H9 (cell line): ENCODE measurements at places on chromosomes 2 and 18.

GRCh38 chr2:233047667-233048066 lies 12.5 kb upstream of the INPP5D start:
- DNase-seq: no peak

GRCh38 chr2:18860179-18860578 lies 270.8 kb upstream of the NT5C1B start:
- DNase-seq: no peak

- peak; percentile 90 for DNase-seq
Measured at GRCh38 chr2:74548900-74549826, 4.6 kb downstream of the LOXL3 start.

- peak; percentile 71 for DNase-seq
Measured at GRCh38 chr2:142286618-142287017, 155.8 kb upstream of the LRP1B start.

- no peak for DNase-seq
Measured at GRCh38 chr18:51617167-51617566, 419.7 kb upstream of the MEX3C start.

DNA sequence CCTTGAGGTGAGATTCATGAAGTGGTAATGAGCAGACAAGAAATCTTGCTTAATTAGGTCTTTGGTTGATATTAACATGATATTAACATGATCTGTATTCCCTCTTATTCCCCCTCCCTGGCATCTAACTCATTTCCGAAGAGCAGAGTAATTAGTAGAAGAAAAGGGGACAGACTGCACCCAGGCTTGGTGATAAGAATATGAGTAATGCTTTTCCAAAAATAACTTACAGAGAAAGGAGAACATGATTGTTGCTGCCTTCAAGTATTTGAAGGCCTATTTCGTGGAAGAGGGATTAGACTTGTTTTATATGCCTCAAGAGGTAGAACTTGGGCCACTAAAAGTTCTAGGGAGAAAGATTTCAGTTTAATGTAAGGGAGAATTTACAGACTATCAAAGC lies 130.6 kb upstream of the ATP5MC3 start:
- no peak for DNase-seq

- DNase-seq: no peak
Measured at GRCh38 chr2:236781933-236782816, 212.6 kb downstream of the ACKR3 start.

DNA sequence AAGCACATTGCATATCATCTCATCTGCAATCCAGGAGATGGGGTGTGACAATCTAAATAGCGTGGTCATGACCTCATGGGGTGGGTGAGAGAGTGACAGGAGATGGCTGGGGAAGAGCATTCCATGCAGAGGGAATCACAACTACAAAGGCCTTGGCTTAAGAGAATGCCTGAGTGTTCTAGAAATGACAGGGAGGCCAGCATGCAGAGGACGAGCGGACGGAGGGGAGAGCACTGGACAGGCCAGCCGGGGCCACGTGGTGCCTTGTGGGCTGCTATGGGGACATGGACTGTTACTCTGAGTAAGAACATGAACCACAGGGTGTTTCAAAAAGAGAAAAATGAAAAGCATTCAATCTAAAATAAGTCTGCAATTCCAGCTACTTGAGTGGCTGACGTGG lies 117.9 kb upstream of the ODC1 start:
- no peak for DNase-seq

DNA sequence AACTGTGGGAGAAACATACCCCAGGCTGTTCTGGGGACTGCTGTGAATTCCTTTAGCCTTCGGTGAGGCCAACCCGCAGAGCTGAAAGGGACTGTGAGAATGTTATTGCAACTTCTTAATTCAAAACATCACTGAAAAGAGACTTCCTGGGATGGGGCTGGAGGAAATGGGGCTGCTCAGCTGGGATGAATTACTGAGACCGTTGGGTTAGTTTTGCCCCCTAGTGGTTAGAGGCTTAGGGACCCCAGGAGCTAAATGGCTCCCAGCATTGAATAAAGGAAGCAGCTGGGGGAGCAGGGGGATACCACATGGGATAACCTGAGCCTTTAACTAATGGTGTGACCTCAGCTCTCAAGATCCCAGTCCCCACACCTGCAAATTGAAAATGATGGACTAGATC lies 941.1 kb upstream of the FANCL start:
- peak; percentile 67 for DNase-seq

GRCh38 chr2:84865181-84865783 lies 15.6 kb downstream of the TRABD2A start:
- no peak for DNase-seq

DNA sequence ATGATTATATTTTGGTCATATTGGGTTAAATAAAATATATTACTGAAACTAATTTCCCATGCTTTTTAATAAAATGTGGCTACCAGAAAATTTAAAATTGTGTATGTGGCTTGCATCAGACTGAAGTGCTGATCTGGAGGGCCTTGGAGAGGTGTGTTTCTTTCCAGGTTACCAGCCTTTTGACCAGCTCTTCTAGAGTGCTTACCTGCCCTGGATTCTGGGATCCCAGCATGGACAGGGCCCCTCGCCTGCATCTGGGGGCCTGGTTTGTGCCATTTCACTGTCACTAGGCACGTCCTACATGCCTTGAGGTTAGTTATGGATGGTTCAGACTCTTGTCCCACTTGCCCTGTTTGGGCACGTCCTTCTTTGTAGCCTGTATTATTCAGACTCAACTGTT lies 10.5 kb downstream of the RNF144A start:
- no peak for DNase-seq

GRCh38 chr2:43515807-43516497 lies 79.9 kb downstream of the THADA start:
- no peak for DNase-seq

DNA sequence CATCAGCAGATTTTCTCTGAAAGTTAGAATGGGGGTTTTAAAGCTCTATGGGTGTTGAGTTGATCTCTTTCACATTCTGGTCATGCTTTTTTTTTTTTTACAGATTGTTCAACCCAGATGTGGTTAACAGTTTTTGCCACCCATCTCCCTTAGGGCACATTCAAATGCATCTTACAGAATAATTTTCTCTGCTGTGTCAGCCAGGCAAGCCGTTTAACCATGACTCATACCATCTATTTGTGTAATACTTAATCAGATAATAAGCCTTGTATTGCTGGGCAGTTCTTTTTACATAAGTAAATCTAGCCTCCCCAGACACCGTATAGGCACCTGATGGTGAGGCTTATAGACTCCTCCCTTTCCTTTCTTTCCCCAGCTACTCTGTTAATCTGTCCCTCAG lies 62.0 kb downstream of the TGIF1 start:
- no peak for DNase-seq

DNA sequence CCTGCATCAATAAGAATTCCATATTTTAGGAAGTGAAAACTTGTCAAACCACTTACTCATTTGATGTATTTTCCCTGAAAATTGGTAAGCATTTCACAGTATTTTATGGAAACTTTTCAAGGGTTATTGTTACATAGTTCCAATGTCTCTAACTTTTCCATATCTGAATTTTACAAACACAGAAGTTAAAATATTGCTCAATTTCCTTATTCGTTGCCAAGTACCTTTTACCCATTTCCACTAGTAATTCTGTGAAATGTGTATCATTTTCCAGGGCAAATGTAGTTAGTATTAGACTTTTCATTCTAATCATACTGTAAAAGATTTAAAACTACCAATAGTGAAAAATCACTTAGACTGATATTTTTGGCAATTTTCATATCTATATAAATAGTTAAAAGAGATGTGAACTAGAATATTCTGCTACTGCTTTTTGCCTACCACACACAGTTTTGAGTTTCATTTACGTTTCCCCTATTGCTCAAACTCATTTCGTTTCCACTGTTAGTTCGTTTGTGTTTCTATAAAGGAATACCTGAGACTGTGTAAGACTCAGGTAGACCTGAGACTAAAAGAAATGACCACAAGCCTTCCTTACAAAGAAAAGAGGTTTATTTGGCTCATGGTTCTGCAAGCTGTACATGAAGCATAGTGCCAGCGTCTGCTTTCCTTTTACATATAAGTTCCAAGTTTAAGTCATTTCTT lies 86.3 kb downstream of the PMS1 start:
- DNase-seq: no peak

- DNase-seq: no peak
Measured at GRCh38 chr2:128323555-128323931, 4.9 kb upstream of the HS6ST1 start.

DNA sequence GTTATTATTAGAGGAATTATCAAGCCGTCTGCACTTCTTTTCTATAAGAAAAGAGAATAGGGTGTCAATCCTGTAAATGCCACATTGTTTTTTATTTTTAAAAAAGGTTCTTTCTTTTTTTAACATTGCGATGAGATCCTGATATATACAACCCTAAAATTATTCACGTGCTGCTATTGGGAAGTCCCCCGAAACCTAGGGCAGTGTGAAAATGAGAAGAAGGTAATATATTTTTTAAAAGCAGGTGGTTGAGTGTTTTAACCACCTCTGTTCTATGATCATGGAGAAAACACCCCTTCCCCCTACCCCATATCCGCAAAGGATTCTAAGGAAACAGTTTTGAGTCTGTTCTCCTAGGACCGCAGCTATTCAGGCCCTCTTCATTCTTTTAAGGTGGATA lies 94.5 kb upstream of the KLHL14 start:
- no peak for DNase-seq

GRCh38 chr2:220096406-220096805 lies 469.0 kb downstream of the SLC4A3 start:
- no peak for DNase-seq

DNA sequence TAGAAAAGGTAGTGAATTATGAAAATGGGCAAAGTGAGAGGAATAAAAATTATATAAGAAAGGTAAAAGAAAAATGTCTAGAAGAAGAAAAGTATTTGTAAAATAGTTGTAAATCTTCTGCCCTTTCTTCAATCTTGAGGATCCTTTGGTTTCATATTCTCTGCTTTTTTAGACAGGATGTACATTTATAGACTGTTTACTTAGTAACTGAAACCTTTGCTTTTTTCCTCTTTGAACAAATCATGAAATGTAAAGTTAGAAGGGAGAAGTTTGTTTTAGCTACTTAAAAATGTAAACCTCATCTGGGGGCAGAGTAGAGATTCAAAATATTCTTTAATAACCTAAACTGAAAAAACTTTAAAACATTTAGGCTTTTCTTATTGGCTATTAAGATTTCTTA lies 150.4 kb upstream of the ITGA4 start:
- no peak for DNase-seq

GRCh38 chr18:37717098-37717497 lies 151.5 kb upstream of the CELF4 start:
- DNase-seq: no peak

DNA sequence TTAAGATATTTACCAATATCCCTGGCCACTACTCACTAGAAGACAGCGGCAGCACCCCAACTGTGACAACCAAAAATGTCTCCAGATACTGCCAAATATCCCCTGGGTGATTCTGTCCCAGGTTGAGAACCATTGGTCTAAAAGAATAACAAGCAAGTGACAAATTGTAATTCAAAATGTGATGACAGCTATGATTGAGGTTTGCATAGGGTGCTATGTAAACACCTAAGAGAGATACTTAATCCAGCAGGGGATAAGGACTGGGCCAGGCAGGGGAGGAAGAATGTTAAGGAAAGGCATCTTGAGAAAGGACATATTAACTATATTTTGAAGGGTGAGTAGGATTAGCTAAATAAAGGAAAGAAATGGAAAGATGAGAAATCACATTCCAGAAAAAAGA lies 38.0 kb upstream of the ENOSF1 start:
- no peak for DNase-seq

DNA sequence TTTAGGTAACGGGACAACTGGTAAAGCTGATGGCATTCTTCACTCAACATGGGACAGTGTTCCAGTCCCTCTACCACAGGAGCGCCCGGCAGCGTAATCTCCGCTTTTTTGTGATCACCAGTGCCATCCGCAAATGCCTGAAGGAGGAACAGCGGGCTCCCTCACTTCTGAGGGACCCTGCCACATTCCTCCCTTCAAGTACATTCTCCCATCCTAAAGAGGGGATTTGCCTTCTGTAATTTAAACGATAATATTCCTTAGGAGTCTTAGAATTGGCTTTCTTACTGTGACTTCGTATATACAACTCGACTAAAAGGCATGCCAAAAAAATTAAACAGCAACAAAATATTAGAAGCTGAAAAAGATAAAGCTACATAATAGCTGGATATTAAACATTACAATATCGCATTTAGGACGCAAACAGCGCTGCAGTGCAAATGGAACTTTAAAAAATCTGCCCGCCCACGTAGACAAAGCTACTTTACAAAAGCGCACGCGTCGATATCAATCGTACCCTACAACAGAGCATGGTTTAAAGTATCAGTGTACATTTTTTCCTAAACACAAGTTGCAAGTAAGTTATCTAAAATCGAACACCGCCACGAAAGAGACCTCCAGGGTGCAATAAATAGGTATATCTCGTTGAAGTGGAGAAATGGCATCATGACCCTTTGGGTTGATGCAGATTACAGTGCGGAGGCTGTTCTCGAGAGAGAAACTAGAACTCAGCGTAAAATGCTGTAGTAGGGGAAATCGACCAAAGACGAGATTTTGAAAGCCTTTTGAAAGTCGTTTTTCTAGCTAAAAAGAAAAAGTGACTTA lies 2.3 kb upstream of the VSNL1 start:
- peak; percentile 58 for DNase-seq

GRCh38 chr18:56568986-56569385 lies 69.4 kb downstream of the TXNL1 start:
- DNase-seq: no peak

GRCh38 chr2:145832681-145833080 lies 1312.8 kb upstream of the ZEB2 start:
- no peak for DNase-seq

DNA sequence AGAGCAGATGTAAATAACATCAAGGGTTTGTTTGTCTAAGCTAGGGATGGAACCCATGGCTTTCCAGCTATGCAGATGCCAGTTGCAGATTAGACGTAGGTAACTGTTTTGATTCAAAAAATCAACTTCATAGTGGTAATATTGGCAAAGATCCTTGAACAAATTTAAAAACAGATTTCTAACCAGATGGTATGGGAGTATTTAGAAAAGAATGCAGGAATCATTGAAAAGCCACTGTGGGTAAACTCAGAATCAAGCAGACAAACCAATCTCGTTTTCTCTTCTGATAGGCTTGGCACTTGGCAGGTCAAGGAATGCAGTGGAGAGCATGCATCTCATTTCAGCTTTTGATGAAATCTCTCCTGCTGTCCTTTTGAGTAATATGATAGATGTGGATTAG lies 377.5 kb downstream of the CLIP4 start:
- DNase-seq: no peak

- no peak for DNase-seq
Measured at GRCh38 chr18:62663731-62664336, 51.5 kb upstream of the PHLPP1 start.
